RWPE2 (cell line): ENCODE measurements at places on chromosomes 5 and 9.

DNA sequence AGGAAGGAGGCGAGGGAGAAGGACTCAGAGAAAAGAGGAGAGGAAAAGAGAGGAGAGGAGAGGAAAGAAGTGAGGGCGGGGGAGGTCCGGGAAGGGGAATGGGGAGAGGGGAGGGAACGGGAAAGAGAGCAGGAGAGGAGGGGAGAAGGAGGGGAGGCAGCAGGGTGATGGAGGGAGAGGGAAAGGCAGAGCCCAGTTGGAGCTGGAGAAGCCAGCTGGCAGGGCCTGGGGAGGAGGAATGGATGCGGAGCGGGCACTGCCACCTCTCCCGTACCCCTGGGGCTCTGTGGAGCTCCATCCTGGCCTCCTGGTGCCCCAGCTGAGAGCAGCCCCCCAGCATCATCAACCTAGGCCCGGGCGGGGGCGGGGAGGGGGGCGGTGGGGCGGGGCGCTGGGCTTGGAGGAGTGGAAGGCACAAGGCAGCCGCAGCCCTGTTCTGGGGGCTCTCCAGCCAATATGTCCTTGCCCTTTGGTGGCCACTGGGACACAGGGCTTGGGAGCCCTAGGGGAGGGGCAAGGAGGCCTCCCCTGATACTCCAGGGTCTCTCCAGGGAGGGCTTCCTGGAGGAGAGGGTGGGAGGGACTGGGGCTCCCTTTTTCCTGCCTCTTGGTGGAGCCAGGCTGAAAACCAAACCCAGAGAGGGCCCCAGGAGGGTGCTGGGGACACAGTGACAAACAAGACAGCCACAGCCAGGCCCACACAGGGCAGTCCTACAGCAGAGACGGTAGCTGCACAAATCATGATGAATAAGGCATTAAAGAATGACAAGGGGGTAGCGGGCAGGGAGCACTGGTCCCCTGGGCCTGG, 123.7 kb downstream of the C9orf50 start:
- peaks cover 3% of the 10 kb centered on the region; the same call in 1 of the 2 replicates for H3K36me3 ChIP-seq
- H3K4me1 ChIP-seq, result peaks cover 7% of the 10 kb centered on the region
- H3K27me3 ChIP-seq, result no peaks in the 10 kb centered on the region
- H3K4me3 ChIP-seq, result peak overlapping the region; percentile 28
- DNase-seq, result no peak

DNA sequence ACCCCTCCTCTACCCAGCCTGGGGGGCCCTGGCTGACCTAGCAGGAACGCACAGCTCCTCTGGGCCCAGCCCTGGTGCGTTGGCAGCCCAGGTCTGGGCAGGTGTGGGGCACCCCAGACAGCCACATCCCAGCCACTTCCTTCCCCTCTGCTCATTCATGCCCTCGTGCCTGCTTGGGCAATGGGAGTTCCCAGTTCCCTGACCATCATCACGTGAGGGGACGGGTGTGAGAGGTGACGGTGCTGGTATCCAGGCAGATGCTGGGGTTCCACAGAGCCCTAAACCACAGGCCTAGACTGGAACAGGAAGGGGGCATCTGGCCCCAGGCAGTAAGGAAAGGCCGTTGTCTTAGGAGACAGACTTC, 8.4 kb downstream of the RALGDS start:
- no peak overlapping the region for H3K27ac ChIP-seq
- no peak overlapping the region for H3K4me3 ChIP-seq
- H3K4me1 ChIP-seq, result no peaks in the 10 kb centered on the region
- H3K27me3 ChIP-seq, result no peaks in the 10 kb centered on the region
- peak; percentile 47 for DNase-seq

- H3K27ac ChIP-seq, result peak overlapping the region; percentile 98
- no peak overlapping the region for H3K4me3 ChIP-seq
- H3K36me3 ChIP-seq, result peaks cover 84% of the 10 kb centered on the region
- no peak for DNase-seq
- H3K4me1 ChIP-seq, result peaks cover 39% of the 10 kb centered on the region
- H3K27me3 ChIP-seq, result no peaks in the 10 kb centered on the region
These were observed 17.8 kb downstream of the DIMT1 start for GRCh38 chr5:62385816-62386400.

DNA sequence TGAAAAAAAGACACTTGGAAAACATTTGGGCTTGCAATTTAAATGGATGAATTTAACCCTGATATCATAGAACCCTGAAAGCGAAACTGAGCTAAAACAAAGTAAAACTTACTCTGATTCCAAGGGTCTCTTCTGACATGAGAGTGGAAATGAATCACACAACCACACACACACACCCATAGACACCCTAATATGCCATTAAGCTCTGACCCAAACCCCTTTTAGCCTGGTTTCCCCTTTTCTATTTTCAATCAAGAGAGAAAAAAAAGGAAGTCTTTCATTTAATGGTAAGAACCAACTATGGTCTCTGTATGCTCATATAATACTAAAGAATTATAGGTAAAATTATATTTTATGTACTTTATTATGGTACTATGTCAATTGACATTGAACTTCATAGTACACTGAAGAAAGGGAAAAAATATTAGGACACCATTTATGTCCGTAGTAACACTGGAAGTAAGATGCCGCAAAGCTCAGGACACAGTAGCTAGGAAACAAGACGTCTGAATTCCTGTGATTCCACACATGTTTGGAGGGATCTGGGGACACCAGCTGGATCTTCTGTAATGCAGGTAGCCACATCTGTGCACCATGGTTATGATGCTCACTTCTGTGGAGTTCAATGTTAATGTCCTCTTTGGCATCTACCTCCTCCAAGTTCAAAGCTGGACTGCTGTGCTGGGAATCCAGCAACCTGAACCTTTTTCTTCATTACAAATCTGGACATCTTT, 95.8 kb downstream of the PCSK1 start:
- peak overlapping the region; percentile 70 for H3K27ac ChIP-seq
- H3K27me3 ChIP-seq, result no peaks in the 10 kb centered on the region
- no peaks in the 10 kb centered on the region for H3K36me3 ChIP-seq
- H3K4me3 ChIP-seq, result no peak overlapping the region
- DNase-seq, result no peak

DNA sequence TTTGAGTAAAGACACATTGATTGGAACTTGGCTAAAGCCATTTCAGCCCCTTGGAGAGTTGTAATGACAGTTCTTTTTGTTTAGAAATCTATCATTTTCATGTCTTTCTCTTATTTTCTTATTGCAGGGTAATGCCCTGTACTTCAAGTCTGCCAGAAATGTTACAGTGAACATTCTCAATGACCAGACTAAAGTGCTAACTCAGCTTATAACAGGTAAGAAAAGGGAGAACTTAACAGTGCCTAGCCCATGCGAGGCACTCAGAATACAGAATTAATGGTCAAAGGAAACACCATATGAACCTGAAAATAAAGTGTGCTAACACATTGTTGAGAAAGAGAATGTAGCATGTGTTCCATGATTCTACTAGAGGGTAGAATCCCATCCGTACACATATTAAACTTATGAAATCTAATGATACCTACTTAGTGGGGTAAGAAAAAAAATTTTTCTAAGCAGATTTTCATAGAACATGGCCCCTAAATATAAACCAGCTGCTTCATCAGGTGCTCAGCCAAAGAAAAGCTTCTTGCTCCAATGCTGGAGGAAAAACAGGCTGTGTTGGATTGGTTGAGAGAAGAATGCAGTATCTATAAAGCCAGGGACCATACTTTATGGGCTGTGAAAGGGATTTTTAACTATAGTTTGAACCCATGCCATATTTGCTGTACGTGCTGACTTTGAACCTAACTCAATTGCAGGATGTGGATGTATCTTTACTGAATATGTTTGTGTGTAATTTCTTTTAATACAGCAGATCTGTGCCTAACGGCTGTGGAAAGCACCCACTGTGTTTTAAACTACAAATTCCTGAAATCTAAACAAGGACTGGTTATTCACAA, 260.8 kb upstream of the PPP1R2B start:
- no peak for DNase-seq
- no peak overlapping the region for H3K4me3 ChIP-seq
- no peaks in the 10 kb centered on the region for H3K4me1 ChIP-seq
- H3K27me3 ChIP-seq, result no peaks in the 10 kb centered on the region

- peak overlapping the region; percentile 29 for H3K27ac ChIP-seq
- peaks cover 17% of the 10 kb centered on the region for H3K4me1 ChIP-seq
- H3K4me3 ChIP-seq, result no peak overlapping the region
These were observed 125.8 kb upstream of the CXCL14 start for GRCh38 chr5:135704616-135705015.
